A549 treated with DMSO at 1 μM for 4 hours (cell line): ENCODE measurements at places on chromosomes 6 and 20. TPM values are rescaled to one million over a fixed set of nuclear protein-coding genes. Genes with fewer than 3 reads are reported as not detected.

The MOG gene
- total RNA-seq: not detected in 5 replicates

The PI3 gene
- total RNA-seq: 2.3 to 4.5 TPM (median 3.2 TPM) in 5 replicates

The EPB41L1 gene
- 50.6 to 72.5 TPM (median 67.3 TPM) in 5 replicates for total RNA-seq

The HLA-DRB5 gene
- not detected in 5 replicates for total RNA-seq

The POU3F2 gene
- total RNA-seq: 0.01 to 0.02 TPM in 2 of 5 replicates, not detected in the others

The COL19A1 gene
- total RNA-seq: not detected in 5 replicates

The PRR3 gene
- total RNA-seq: 15.0 to 17.8 TPM (median 15.5 TPM) in 5 replicates

The WASF1 gene
- total RNA-seq: 8.8 to 13.8 TPM (median 12.7 TPM) in 5 replicates

The BMP5 gene
- total RNA-seq: 0.03 to 0.05 TPM in 2 of 5 replicates, not detected in the others

The ZBP1 gene
- 0.06 to 0.07 TPM in 2 of 5 replicates, not detected in the others for total RNA-seq

The PAK5 gene
- 0.02 TPM in 1 of 5 replicates, not detected in the others for total RNA-seq

The FOXS1 gene
- 0.55 to 1.6 TPM (median 1.1 TPM) in 5 replicates for total RNA-seq

The TAGAP gene
- not detected in 5 replicates for total RNA-seq

The CUL9 gene
- total RNA-seq: 5.4 to 10.4 TPM (median 9.7 TPM) in 5 replicates

The MYBL2 gene
- total RNA-seq: 72.5 to 89.3 TPM (median 78.9 TPM) in 5 replicates
